ENCODE measurements at places on chromosomes 7 and 10. TPM values are rescaled to one million over a fixed set of nuclear protein-coding genes. Genes with fewer than 3 reads are reported as not detected.
A peak's percentile ranks its signal among the peaks of the same experiment; 100 is the strongest.

- no peak for DNase-seq
Observed at GRCh38 chr10:43214956-43215561, 51.8 kb downstream of the RASGEF1A start.

DNA sequence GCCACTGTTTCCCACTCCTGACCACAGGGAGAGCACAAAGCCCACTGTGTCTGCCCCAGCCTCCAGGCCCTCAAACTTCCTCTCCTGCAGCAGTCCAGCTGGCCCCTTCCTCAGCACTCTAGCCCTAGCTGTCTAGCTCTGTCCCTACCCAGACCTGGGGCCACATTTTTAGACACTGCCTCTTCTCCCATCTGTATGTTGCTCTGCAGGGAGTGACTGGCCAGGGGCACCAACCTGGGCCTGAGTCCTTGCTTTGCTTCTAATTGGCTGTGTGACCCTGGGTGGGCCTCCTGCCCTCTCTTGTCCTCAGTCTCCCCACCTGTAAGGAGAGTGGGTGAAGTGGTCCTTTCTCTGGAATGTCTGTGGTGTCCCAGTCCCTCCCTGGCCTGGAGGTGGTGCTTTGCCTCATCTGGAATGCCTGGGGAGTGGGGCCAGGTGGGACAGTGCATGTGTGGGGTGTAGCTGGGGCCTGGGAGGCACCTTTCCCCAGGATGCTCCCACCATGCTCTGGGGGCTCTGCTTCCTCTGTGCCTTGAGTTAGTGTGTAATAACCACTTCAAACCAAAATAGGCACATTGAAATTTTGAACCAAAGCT, 25.1 kb downstream of the AQP1 start:
- no peak for DNase-seq

- no peak for DNase-seq
Observed at GRCh38 chr10:11173042-11173441, 155.4 kb downstream of the CELF2 start.

DNA sequence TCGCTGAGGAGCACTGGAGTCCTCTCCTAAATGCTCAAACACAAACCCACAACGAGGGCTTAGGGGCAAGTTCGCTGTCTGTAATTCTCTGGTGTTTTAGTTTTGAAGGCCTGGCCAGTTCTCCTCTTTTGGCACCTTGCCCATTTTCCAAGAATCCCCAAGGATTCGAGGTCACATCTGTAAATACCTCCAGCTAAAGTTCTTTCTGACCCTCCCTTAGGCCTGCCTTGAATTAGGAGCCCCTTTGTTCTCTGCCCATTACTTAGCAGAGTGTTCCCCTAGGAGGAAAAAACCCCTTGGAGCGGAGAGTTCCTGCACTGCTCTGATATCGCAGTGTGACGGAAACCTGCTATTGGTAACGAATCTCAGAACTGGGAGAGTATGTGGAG, 743 bp upstream of the PYROXD2 start:
- no peak for DNase-seq

GRCh38 chr10:98373260-98374040, 41.5 kb downstream of the PYROXD2 start:
- no peak for DNase-seq

DNA sequence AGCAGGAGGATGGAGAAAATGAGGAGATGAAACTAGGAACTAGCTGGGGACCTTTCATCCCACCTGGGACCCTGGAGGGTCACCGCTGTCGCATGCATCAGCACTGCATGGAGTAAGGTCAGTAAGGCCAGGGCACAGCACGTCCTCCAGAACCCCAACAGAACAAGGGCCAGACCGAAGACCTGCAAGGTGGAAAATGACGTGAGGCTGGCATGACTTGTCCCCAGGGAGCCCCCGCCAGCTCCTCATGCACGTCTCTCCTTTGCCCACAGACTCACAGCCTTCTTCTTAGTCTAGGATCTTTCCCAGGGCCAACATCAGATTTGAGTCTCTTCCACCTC, 4.7 kb downstream of the ZNF488 start:
- DNase-seq = no peak

DNA sequence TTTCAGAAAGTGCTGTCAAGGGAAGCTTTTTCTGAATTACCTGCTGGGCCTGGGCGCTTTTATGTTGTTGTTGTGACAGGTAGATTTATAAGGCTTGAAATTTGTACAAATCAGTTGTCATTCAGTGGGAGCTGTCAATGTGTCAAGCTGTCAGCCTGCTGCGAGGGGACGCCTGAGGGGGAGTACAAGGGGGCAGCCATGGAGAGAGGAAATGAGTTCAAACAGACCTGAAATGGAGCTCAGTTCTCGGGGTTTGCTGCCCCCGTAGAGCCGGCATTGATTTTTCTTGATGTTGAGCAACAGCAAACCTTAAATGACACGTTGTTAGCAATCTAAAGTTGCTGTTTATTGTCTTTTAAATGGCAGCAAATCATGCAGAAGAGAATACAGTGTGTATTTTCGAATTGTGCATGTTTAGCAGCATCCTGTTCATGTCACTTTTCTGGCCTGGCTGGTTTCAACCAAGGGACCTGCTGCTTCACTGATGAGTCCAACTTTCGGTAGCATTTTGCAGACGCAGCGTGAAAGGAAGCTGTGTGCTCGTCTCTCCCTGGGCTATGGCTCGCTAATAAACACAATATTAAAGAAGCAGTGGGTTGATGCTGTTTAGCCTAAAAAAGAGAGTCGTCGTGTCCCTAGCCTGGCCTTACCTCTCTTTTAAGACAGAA, 166.5 kb downstream of the LRMDA start:
- no peak for DNase-seq

GRCh38 chr7:130982160-130982638, 248.2 kb upstream of the KLF14 start:
- no peak for DNase-seq

- DNase-seq = peak; percentile 19
Observed at GRCh38 chr7:28890137-28890536, 68.0 kb downstream of the TRIL start.

- no peak for DNase-seq
Observed at GRCh38 chr7:107594961-107595737, 15.1 kb downstream of the BCAP29 start.

DNA sequence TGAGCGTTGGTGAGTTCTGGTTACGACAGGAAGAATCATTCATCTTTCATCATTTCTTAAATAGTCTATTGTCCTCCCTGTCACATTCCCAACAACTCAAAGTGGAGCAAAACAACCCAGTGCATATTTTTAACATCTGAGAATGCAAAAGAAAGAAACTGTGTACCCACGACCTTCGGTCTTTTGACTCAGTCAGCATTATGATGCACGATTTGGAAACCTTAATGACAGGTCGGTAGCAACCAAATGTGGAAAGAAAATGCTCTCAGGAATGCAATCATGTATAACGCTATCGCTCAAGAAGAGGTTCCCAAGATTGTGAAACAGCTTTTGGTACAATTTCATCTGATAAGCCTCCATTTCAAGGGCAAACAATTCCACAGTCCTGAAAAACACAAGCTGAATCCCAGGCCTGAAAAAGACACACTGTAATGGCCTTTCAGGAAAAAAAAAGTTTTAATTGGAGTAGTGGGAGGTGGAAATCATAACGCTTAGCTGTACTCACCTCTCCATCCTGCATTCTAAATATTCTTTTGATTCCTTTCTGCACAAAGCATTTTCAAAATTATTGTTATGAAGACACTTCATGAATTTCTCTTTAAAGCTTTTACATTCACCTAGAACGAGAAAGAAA, 2.6 kb downstream of the COX19 start:
- no peak for DNase-seq

DNA sequence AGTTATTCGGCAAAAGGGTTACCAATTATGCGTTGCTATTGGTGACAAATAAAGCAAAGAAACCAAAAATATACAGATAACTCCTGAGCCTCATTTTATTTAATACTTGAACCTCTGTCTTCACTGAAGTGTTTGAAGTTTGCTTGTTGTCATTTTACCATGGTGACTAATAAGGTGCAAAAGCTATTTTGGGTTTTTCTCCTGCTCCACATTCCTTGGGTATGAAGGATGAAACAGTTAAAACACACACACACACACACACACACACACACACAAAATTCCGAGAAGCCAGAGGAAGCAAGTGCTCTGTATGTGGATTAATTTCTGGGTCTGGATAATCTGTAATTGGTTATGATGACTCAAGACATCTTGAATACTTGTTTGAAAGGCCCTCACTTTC, 246.5 kb downstream of the COBL start:
- DNase-seq = no peak

- no peak for DNase-seq
Observed at GRCh38 chr7:104795616-104796398, 218.2 kb upstream of the KMT2E start.

DNA sequence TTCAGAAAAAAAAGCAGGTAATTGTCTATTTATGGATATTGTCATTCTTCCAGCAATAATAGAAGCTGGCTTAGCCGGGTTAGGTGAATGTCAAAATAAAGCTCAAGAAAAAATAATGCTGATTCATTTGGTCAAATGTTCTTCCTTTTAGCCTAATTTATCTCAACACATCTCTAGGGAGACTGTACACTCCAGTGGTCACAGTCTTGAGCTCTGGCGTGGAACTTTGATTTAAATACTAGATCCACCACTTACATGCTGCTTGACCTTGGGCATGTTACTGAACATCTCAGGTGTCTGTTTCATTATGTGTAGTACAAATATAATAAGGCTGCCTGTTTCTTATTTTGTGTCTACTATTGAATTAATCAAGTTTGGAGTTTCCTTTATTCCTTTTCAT, 22.0 kb downstream of the PRTFDC1 start:
- DNase-seq = no peak

DNA sequence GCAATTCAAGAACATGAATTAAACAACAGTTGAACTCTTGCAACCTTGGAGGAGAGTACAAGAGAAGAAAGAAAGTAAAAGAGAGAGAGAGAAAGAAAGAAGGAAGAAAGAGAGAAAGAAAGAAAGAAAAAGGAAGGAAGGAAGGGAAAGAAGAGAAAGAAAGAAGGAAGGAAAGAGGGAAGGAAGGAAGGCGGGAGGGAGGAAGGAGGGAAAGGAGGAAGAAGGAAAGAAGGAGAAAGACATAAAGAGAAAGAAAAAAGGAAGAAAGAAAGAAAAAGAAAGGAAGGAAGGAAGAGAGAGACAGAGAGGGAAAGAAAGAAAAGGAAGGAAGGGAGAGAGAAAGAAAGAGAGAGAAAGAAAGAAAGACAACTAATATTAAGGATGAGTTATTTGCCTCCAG, 1106.7 kb downstream of the TYW1 start:
- no peak for DNase-seq

GRCh38 chr10:37667736-37668135, 189.7 kb downstream of the ZNF248 start:
- DNase-seq = no peak

- no peak for DNase-seq
Observed at GRCh38 chr7:2955269-2955668, 88.4 kb downstream of the CARD11 start.

DNA sequence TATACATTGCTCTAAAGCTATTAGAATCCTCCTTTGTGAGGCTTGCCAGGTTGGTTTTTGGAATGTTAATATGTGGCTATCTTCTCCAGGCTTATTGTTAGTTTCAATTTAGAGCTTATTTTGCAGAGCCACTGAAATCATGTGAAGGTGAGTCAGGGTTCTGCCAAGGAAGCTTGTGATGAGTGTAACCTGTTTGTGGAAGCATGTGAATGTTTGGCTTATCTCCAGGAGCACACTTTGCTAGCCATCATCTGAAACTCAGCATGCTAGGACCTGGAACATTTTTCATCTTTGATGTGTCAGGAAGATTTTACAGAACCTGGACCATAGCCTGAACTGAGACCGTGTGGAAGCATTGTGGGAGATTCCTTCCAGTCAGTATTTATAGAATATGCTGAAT, 197.3 kb downstream of the PPP1R9A start:
- peak; percentile 66 for DNase-seq

- peak; percentile 32 for DNase-seq
Observed at GRCh38 chr10:241451-241850, 106.2 kb downstream of the ZMYND11 start.

- peak; percentile 14 for DNase-seq
Observed at GRCh38 chr10:86757113-86757972, 924 bp downstream of the BMPR1A start.

GRCh38 chr10:44478040-44478439, 93.1 kb upstream of the CXCL12 start:
- DNase-seq = no peak

DNA sequence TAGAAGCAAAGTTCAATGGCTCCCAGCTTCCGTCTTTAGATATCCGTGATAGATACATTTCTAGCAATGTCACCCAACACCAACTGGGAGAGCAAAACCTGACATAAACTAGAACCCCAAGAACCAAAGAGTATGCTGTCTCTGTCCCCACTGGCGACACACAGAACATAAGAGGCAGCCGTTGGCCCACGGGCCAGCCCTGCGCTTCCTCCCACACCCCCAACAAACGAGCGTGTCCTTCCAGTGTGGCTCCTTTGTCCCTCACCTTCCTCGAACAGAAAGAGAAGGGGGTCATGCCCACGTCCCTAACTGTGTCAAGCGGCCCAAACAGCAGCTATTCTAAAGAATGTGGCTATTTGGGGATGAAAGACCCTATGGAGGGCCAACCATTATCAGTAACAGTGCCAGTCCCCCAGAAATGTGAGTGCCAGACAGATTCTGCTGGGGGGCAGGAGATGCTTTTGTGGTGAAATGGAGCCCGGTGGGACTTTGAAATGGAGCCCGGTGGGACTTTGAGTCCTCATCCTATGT, 171.9 kb downstream of the USP6NL start:
- DNase-seq = no peak

DNA sequence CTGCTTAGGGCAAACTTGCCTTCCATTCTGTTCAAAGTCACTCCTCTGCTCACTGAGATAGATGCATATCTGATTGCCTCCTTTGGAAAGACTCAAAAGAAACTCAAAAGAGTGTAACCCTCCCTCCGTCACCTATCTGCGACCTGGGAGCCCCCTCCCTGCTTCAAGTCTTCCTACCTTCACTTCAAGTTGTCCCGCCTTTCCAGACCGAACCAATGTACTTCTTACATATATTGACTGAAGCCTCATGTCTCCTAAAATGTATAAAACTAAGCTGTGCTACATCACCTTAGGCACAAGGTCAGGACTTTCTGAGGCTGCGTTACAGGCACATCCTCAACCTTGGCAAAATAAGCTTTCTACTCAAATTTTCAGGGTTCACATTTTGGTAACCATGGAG, 77.4 kb upstream of the C1GALT1 start:
- no peak for DNase-seq

GRCh38 chr10:17003151-17003550, 126.5 kb downstream of the CUBN start:
- no peak for DNase-seq

The CC2D2B gene
- 2.9 TPM for total RNA-seq

The DKK1 gene
- total RNA-seq = 9.3 TPM

The FANK1 gene
- 5.3 TPM for total RNA-seq

The SLC26A5 gene
- total RNA-seq = 0.23 TPM

The SUN3 gene
- total RNA-seq = not detected

The ZNRF2 gene
- total RNA-seq = 32.8 TPM

The MOGAT3 gene
- 0.14 TPM for total RNA-seq

The TMEM196 gene
- total RNA-seq = not detected

The TMEM236 gene
- total RNA-seq = 0.46 TPM

The LOXL4 gene
- 4.9 TPM for total RNA-seq

The CPEB3 gene
- 9.7 TPM for total RNA-seq

The SH2D4B gene
- not detected for total RNA-seq

Measured in mucosa of gallbladder (tissue), 1 donor.